Renal pelvis (tissue), 12 donors: ENCODE measurements at places on chromosomes 2 and 18. TPM values are rescaled to one million over a fixed set of nuclear protein-coding genes. Genes with fewer than 3 reads are reported as not detected.

EGR4 gene
- polyA plus RNA-seq: not detected

GRCh38 chr2:215863687-215864086 lies 149.7 kb downstream of the MREG start:
- DNase-seq: no peak

CNDP1 gene
- polyA plus RNA-seq: 2.0 TPM

DNA sequence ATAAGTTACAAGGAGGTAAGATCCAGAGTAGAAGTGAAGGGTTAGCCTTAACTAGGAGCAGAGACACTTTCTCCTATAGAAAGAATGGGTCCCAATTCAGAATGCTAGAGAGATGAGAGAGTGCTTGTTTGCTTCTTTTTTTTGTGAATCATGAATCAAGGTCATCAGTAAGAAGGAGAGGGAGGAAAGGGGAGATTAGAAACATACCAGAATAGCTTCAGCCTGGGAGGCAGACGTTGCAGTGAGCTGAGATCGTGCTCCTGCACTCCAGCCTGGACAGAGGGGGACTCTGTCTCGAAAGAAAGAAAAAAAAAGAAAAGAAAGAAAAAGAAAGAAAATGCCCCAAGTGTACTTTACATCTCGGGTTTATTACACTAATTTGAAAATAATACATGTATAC lies 55.8 kb upstream of the SLC35F5 start:
- DNase-seq: no peak

- DNase-seq: no peak
Observed at GRCh38 chr2:12005886-12006681, 259.7 kb downstream of the LPIN1 start.

GRCh38 chr2:28610583-28611201 lies 114.8 kb downstream of the PLB1 start:
- DNase-seq: no peak

- DNase-seq: no peak
Observed at GRCh38 chr2:12877761-12878160, 161.0 kb downstream of the TRIB2 start.

DNA sequence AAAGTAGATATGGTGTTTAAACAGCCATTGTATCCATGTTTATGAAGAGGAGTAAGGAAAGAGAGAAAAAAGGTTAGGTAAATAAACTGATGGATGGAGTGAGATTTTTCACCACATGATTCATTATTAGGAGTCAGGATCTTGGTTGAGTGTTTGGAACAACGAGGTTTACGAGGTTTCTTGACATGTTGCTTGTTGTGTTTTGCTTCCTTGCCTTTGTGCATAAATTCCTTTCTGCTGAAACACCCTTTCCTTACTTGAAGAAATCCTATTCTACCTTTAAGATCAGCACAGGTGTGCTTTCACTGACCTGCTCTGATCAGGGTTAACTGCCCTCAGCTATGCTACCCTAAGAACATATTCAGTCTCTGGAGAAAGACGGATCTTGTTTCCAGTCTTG lies 66.6 kb downstream of the EFEMP1 start:
- no peak for DNase-seq

MOGAT1 gene
- 0.10 TPM for polyA plus RNA-seq

DNA sequence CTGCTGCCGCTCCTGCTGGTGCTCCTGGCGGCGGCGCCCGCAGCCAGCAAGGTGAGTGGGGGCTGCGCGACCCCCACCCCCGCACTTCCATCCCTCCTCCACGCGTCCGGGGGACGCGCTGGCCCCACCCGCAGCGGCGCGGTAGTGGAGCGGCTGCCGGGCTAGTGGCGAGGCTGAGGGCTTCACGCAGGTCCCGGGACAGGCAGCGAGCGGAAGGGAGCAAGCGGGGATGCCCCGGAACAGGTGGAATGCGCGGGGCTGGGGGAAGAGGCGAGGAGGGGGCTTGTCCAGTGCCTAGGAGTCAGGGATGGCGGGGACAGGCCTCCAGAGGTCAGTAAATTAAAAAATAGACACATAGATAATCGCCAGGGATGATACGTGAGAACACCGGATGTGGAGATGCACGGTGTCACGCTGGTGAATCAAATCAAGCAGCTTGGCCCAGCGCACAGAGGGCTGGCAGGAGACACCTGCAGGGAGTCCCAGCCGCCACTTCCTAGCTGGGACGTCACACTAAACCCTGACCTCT lies 403 bp downstream of the COL4A3 start:
- DNase-seq: no peak

GALNT3 gene
- polyA plus RNA-seq: 13.3 TPM

DNA sequence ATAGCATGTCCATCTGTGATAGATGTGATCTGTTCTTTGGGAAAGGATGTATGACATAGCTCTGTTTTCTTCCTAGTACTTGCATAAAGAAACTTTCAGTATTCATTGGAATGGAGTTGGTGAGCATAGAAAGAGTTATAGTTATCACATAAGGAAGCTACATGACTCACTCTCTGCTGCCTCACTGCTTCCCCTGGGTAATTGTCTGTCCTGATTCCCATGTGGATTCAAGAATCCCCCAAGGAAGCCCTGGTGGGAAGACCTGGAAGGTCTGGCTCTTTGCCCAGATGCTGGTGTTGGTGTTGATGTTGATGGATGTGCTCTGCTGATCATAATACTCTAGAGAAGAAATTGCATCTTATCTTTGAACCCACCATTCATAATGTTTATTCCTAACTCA lies 60.6 kb downstream of the PTPN4 start:
- no peak for DNase-seq

- DNase-seq: no peak
Observed at GRCh38 chr18:46226461-46226860, 122.3 kb downstream of the HAUS1 start.

GRCh38 chr2:144156736-144157640 lies 362.9 kb downstream of the ZEB2 start:
- DNase-seq: no peak

GRCh38 chr2:211113334-211114175 lies 557.2 kb downstream of the CPS1 start:
- no peak for DNase-seq

DNA sequence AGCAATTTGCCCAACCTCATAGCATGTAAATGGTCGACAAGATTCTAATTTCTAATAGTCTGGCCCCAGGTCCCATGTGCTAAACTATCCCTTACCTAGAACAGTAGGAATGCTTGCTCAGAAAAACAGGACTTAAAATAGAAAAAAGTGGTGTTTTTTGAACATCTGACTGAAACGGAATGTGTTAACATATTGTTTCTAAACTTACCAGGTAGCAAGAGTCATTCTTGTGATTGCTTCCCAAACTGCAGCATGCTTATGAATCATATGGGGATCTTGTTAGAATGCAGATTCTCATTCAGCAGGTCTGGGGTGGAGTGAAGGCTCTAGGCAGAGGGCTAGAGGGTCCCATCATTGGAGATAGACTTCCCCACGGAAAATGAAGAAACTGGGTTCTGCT lies 5.8 kb upstream of the SLC20A1 start:
- DNase-seq: no peak

PKP4 gene
- 191 TPM for polyA plus RNA-seq

- no peak for DNase-seq
Observed at GRCh38 chr18:25327584-25327983, 24.4 kb downstream of the ZNF521 start.

DNA sequence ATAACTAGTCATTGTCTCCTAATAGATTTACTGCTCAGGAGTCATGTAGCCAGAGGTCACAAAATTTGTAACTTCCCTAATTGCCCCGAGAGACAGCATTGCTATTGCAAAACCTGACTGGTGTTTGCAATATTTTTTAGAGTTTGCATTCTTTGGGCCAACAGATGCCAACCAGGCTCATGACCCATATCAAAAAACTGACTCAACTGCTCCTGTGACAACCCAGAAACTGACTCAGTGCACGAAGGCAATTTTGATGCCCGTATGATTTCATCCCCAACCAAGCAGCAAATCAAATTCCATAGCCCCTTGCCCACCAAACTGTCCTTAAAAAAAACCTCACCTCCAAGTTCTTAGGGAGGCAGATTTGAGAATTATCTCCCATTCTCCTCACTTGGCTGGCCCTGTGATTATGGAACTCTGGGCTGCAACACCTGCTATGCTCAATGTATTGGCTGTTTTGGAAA lies 951.3 kb downstream of the TSN start:
- DNase-seq: no peak

- no peak for DNase-seq
Observed at GRCh38 chr2:8332646-8333045, 349.2 kb upstream of the ID2 start.

FAM237A gene
- polyA plus RNA-seq: not detected

DNAH7 gene
- 6.1 TPM for polyA plus RNA-seq

LRRTM4 gene
- 1.7 TPM for polyA plus RNA-seq

GRCh38 chr18:12306752-12307700 lies 1.0 kb upstream of the TUBB6 start:
- DNase-seq: no peak

DNA sequence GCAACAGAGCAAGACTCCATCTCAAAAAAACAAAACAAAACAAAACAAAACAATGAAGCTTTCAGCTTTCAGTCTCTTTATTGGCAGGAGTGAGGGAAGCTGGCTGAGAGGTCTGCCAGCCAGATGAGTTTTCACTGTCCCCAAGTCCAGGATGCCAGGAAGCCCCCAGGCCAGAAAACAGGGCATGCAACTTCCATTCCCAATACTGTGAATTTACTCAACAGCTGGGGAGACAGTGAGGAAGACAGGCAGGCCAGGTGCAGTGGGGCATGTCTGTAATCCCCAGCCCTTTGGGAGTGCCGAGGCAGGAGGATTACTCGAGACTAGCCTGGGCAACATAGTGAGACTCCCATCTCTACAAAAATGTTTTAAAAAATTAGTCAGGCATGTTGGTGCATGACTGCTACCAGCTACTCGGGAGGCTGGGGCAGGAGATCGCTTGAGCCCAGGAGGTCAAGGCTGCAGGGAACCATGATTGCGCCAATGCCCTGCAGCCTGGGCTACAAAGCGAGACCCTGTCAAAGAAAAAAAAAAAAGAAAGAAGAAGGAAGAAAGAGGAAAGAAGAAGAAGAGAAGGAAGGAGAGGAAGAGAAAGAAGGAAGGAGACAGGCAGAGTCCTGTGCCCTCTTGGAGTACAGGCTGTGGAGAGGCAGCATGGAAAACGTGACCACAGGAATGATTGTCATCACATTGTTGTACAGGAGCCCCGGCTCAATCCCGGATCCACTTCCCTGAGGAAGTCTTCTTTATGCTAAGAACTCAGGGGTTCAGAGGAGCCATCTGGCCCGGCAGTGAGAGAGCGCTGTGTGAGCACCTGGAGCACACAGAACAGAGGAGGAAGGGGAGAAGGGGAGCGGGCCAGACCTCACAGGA lies 29.2 kb upstream of the POMC start:
- no peak for DNase-seq

GRCh38 chr2:230893841-230894781 lies 29.4 kb downstream of the ITM2C start:
- no peak for DNase-seq

ASAP2 gene
- polyA plus RNA-seq: 57.3 TPM

SNORC gene
- polyA plus RNA-seq: 3.6 TPM

DNA sequence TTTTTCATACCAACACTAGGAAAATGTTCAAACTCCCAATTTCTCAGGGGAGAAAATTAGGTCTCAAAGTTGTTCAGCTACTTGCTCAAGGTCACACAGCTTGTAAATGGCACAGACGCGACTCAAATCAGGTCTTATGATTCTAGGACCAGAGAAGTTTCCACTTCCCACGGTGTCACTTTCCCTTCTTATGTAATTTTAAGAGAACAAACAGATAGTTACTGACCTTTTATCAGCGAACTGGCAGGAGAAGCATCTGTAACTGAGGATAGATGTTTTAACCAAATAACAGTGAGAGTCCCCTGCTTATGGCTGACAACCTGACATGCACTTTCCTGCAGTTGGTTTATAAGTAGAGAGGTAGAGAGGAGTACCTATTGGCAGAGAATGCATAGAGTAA lies 2.1 kb upstream of the KCNJ3 start:
- DNase-seq: no peak

GRCh38 chr2:194486326-194486725 lies 1170.7 kb upstream of the SLC39A10 start:
- no peak for DNase-seq

DNA sequence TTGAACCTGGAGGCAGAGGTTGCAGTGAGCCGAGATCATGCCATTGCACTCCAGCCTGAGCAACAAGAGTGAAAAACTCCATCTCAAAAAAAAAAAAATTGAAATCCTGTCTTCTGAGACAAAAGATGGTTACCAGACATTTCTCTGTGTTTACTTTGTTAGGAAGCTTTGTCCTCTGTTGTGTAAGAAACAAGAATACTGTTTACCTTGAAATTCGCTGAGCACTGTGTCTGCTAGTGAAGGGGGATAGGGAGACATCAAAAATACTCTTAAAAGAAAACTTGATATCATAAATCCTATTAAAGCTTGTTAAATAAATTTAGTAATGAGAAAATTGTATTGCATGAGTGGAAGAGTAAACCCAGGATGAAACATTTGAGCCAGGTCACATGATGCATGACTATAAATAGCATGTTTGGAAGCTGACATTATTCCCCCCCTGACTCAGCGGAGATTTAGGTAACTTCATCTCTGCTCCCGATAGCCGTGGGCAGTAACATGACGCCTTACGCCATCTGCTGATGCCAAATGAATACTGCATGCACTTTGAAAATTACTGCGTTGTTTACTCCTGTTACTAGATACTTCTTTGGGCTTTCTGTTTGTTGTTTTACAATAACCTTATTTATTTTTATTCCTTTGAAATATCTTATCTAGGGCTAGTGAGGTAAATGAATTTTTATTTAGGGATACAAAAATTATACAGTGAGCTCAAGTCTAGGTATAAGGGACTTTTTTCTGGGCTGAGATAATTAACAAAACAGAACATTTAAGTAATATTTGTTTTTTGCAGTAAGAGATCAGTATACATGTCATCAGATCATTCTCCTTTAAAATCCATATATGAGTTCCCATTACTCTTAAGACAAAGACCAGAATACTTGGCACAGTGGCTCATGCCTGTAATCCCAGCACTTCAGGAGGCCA lies 134.9 kb downstream of the MAP3K20 start:
- peak; percentile 75 for DNase-seq

IKZF2 gene
- polyA plus RNA-seq: 10.5 TPM

DNA sequence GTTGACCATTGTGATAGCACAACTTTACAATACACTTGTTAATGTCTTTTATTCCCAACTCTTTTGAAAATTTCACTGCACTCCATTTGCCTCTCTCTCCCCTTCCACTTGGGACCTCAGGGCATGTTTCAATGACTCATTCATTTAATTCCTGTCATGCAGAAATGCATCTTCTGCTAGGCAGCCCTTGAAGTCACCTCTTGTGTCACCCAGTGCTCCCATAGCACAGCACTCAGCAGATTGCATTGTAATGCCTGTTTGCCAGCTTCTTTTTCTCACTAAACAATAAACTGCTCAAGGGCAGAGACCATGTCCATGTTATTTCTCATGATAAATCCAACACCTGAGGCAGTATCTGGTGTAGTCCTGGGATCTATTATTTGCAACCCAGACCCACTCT lies 85.9 kb upstream of the ACSL3 start:
- DNase-seq: no peak

SPDYA gene
- 0.81 TPM for polyA plus RNA-seq

- DNase-seq: no peak
Observed at GRCh38 chr2:9535177-9535576, 20.5 kb downstream of the ADAM17 start.

- DNase-seq: no peak
Observed at GRCh38 chr2:207041786-207042554, 102.7 kb downstream of the CPO start.
